ENCODE measurements at places on chromosomes 1 and 21. TPM values are rescaled to one million over a fixed set of nuclear protein-coding genes. Genes with fewer than 3 reads are reported as not detected.

The SPRR5 gene
- total RNA-seq = not detected

The GSTM1 gene
- total RNA-seq = 32.3 TPM

The HOOK1 gene
- not detected for total RNA-seq

The OLFML3 gene
- 153 TPM for total RNA-seq

The CA6 gene
- not detected for total RNA-seq

The FCER1G gene
- not detected for total RNA-seq

The PRR9 gene
- not detected for total RNA-seq

Measured in myometrial cell (primary cell).